SK-N-MC (cell line): ENCODE measurements at places on chromosomes 5 and 9.

GRCh38 chr9:18499980-18500379 lies 26.0 kb downstream of the ADAMTSL1 start:
- no peak for DNase-seq

DNA sequence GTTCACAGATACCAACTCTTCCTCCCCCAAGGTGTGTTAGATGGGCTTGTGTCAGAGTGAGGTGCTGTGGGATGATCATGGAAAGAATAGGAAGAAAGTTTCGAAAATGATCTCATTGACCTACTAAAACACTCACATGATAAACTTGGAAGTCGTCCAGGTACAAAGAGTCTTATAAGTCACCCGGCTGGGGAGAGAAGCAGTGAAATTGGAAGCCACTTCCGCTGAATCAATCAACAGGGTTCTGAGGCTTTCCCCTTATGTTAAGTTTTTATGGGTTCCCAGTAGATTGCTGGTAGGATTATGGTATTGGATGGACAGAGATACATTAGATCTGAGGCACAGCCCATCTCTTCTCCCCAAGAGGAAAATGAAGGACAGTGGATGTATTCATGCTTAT lies 218.8 kb upstream of the MSX2 start:
- peak; percentile 47 for DNase-seq

- no peak for DNase-seq
Observed at GRCh38 chr9:78671785-78672184, 374.9 kb downstream of the PSAT1 start.

GRCh38 chr5:14181299-14181968 lies 38.3 kb downstream of the TRIO start:
- DNase-seq: no peak

- no peak for DNase-seq
Observed at GRCh38 chr5:147555176-147555575, 45.3 kb upstream of the DPYSL3 start.

DNA sequence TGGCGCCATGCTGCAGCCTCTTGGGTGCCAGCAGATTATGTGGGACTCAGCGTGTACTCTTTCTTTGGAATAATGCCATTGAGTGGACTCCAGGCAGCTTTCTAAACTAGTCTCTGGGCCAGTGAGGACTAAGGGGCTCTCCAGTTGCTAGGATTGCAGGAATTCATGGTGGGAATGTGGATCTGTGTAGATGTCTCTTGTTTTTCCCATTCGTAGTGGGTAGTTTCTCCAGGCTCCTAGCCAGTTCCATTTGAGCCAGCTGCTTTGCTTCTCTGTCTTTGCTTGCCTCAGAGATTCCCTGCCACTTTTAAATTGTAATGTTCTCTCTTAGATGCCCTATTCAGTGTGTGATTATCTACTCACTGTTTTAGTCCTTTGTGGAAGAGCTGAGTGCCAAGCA lies 42.6 kb downstream of the SLF1 start:
- DNase-seq: no peak

- no peak for DNase-seq
Observed at GRCh38 chr5:133700251-133700650, 87.9 kb upstream of the FSTL4 start.

GRCh38 chr5:2374703-2375102 lies 376.8 kb downstream of the IRX2 start:
- no peak for DNase-seq

- no peak for DNase-seq
Observed at GRCh38 chr5:113875096-113875495, 361.6 kb downstream of the YTHDC2 start.

DNA sequence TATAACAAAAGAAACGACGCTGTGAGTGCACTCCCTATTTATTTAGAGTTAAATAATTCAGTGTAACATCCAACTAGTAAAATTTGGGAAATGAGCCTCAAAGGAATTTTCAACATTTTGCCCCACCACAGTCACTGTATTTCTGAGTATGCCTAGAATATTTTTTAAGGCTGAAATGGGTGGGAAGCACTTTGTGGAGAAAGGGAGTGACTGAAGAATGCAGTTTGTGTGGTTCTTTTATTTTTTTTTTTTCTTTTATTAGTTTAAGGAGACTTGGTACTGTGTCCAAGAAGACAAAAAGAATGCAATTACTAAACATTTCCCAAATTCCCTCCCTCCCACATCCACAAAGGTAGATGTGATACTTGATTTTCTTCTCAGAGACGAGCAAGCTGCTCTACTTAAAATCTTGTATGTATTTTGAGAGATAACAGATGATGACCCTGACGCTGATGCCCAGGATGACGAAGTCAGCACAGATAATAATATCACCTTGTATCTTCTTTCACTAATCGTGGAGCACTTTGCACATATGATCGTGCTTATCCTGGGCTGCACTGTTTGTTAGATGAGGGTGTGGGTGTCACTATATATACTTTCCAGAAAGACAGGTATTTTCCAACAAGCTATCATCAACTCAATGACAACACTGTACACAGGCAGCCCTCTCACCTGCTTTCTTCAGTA lies 586.3 kb downstream of the RAB3C start:
- no peak for DNase-seq

DNA sequence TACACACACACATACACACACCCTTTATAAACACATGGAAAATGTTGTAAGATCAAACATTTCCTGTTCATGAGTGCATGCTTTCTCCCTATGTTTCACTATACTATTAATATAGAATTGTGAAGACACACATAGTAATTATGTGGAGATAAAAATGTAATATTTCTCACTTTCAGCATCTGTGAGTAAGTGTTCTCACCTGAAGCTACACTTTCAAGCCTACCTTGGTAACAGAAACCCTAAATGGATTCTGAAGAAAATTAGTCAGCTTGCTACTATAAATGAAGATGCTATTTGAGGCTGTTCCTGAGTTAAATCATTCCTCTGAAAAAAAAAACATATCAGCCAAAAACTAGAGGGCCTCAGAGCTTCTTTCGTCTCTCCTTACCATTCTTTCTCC lies 81.1 kb upstream of the GNA14 start:
- DNase-seq: no peak

- no peak for DNase-seq
Observed at GRCh38 chr5:111984044-111984443, 227.1 kb upstream of the NREP start.

GRCh38 chr5:82595113-82595512 lies 317.0 kb upstream of the RPS23 start:
- no peak for DNase-seq

DNA sequence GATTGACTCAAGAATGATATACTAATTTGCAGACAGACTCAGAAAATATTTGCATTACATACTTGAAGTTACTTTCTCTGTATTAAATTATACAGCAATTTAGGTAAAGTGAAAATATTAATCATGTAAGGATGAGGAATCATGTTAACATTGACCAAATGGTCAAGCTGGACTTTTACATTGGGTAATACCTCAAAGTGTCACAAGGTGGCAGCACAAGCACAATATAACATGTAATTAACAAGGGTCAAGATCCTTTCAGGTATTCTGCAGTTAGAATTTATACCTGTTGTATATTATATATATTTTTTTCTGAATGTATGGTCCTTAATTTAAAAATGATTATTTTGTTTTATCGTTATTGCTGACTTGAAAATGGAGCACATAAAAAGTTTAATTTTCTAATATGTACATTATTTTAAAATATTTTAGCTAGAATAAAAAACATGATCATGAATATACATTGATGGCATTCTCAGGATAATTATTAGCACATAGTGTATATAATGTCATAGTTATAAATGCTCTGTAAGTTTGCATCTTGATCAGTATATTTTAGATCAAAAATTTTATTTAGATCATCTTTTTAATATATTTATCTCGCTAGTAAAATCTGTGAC lies 8.6 kb downstream of the HAPLN1 start:
- DNase-seq: no peak

DNA sequence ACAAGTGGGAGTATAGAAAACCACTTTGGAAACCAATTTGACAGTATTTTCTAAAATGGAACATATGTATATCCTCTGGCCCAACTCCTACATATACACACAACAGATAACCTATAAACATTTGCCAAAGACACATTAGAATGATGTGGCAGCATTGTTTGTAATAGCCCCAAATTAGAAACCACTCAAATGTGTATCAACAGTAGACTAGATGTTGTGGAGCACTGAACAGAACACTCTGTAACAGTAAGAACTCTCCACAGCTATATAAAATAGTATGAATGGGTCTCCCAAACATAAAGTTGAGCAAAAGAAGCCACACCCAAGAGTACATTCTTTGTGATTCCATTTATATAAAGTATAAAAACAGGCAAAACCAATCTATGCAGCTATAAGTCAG lies 6.1 kb downstream of the ZNF622 start:
- DNase-seq: no peak

- no peak for DNase-seq
Observed at GRCh38 chr5:154278186-154278585, 87.7 kb downstream of the GALNT10 start.

GRCh38 chr9:117415358-117415914 lies 579 bp upstream of the ASTN2 start:
- DNase-seq: no peak

DNA sequence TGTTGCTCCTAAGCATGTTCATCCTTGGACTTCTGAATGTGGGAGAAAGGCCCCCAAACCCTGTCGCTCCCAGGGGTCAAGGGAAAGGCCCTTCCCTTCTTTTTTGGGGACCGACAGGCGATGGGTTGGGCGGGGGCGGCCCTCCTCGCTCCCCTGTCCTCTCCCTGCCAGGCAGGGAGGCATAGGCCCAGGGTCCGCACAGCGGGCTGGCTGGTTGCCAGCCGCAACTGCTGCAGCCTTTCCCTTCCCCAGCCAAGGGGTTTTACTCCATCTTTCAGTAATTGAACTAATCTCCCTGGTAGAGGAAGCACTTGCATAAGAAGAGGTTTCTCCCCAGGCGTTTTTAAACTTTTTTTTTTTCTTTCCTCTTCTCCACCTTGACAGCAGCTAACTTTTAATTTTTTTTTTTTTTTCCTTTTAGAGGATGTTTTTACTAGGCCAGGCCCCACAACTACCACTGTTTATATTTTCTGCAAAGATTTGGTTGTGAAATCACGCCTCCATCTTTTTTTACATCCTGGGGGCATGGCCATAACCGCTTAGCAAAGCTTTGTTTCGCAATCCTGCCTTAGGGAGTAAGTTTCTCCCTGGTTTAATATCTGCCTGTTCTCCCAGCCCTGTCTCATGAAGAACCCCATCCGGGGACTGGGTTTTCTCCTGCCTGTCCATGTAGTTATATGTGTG lies 216.9 kb upstream of the ZNF608 start:
- peak; percentile 92 for DNase-seq

GRCh38 chr5:11468334-11469039 lies 435.8 kb downstream of the CTNND2 start:
- DNase-seq: no peak

- DNase-seq: no peak
Observed at GRCh38 chr5:9468060-9468388, 77.9 kb downstream of the SEMA5A start.

DNA sequence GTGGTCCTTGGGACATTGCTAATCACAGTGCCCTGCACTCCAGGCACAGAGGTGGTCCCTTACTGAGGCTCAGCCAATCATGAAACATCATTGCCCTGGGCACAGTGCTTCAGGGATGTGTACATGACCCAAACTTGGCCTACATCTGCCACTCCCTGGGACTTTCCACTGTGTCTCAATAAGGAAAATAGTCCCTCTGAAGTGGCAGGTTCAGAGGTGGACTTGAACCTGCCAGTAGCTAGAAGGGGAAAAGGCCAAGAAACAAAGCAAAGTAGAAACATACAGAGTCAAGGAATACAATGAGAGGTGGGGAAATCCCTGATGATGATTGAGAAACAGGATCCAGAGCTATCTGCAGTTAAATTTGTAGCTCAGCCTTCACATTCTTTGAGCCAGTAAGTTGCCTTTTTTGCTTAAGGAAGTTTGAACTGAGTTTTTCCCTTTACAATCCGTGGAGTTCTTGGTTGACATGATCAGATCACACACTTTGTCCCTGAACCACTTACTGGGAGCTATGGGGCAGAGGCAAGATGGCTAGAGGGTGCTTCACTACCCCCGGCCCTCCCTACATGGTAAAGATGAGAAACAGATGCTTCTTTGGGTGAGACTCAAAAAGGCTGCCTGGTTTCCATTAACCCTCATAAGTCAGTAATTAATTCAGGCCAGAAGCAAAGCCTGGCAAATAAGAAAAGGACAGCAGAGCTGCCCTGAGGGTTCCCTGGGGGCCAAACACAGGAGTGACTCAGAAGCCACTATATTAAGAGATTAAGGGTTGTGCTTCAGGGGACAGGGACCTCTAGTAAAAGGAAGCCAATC lies 57.6 kb downstream of the SH3TC2 start:
- DNase-seq: no peak

- DNase-seq: no peak
Observed at GRCh38 chr5:177498013-177498787, 796 bp upstream of the PDLIM7 start.

DNA sequence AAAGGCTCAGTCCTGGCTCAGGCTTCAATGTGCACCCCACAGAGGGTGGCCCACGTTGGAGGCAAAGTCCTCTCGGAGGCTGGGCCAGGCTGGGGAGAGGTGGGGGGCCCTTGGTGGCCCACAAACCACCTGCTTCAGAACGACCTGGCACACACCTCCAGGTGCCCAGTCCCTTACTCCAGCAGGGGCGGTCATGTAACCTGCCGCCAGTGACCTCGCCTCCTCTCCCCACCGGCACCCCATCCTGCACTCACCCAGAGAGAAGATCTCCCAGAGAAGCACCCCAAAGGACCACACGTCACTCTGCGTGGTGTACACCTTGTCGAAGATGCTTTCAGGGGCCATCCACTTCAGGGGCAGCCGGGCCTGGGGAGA lies 22.5 kb upstream of the SCGB3A1 start:
- DNase-seq: no peak

- no peak for DNase-seq
Observed at GRCh38 chr9:81540142-81540710, 149.1 kb downstream of the TLE1 start.

DNA sequence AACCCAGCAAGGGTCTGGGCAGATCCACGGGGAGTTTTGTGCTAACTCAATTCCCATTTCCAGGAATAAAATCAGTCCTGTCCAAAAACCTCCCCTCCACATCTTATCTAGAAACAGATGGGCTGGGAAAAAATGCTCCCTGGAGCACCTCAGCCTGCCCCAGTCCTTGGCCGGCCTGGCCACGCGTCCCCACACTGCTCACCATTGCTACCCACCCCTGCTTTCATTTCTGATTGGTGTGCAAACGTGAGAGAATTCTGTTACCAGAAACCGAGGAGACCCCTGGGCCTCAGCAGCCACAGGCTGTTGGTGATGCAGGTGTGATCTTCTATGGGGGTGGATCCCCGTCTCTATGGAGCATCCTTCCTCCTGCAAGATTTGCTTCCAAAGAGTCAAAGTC lies 38.0 kb upstream of the OLFM1 start:
- no peak for DNase-seq
